ENCODE measurements at places on chromosomes 7 and 10.
A peak's percentile ranks its signal among the peaks of the same experiment; 100 is the strongest.

- DNase-seq: no peak
Measured at GRCh38 chr10:36182606-36183005, 540.5 kb upstream of the FZD8 start.

DNA sequence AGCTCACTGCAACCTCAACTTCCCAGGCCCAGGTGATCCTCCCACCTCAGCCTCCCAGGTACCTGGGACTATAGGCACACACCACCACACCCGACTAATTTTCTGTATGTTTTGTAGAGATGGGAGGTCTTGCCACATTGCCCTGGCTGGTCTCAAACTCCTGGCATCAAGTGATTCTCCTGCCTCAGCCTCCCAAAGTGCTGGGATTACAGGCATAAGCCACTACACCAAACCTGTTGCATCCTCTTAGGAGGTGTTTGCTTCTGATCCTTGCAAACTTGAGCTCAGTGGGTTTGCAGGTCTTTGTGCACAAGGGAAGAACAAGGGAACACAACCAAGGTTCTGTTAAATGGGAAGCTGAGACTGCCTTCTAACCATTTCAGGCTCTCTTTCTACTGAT lies 184.6 kb downstream of the ARHGAP12 start:
- no peak for DNase-seq

GRCh38 chr7:903921-904755 lies 27.8 kb downstream of the GET4 start:
- no peak for DNase-seq

DNA sequence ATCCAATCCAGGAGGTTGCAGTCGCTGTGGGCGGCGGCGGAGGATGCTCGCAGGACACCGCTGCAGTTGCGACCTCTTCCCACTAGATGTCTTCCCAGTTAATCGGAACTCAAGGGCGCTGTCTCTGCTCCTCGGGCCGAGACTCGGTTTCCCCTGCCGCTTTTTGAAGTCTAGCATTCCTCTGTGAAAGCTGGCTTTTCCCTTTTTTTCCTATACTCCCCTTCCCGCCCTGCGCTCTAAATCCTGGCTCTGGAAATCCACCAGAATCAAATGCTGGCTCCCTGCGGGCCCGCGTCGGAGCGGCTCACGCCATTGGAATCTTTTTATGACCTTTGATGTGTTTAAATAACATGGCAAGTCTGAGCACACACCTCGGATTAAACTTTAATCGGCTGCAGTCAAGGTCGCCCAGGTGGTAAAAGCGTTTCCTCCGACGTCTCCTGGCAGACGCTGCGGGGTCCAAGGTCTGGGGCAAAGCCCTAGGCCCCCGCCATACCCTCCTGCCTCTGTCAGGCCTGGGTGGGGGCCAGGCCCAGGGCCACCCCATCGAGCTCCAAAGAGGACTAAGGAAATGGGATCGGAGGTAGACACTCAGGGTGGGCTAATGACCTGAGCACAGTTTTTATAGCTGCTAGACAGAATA lies 10.7 kb upstream of the HOXA13 start:
- DNase-seq: no peak

DNA sequence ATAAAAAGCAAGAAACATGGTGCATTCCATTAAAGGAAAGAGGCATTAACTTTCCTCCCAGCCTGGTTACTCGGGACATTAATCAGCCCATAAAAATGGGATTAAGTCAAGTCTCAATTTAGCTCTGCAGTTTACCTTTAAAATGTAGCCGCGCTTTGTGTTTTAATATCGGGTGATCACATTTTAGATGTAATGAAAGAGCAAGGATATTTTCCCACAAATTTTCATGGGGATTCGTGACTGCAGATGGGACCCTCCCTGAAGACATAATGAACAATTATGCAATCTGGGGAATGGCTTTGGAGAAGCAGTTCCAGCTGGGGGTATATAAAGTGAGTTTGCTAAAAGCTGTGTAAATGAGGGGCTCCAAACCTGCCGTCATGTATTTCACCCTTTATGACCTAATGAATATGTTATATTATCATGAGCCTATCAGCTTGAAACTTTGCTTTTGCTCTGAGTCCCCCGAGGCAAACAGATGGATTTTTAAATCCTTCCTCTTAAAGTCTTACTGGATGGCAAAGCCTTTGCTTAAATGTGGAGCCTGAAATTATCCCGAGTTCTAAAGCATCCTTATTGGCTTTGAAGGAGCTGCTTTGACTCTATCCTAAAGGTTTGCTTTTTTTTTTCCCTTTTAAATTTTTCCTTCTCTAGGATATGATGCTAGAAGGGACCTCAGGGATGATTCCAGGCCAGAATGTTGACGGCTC lies 31.8 kb downstream of the BAMBI start:
- no peak for DNase-seq

DNA sequence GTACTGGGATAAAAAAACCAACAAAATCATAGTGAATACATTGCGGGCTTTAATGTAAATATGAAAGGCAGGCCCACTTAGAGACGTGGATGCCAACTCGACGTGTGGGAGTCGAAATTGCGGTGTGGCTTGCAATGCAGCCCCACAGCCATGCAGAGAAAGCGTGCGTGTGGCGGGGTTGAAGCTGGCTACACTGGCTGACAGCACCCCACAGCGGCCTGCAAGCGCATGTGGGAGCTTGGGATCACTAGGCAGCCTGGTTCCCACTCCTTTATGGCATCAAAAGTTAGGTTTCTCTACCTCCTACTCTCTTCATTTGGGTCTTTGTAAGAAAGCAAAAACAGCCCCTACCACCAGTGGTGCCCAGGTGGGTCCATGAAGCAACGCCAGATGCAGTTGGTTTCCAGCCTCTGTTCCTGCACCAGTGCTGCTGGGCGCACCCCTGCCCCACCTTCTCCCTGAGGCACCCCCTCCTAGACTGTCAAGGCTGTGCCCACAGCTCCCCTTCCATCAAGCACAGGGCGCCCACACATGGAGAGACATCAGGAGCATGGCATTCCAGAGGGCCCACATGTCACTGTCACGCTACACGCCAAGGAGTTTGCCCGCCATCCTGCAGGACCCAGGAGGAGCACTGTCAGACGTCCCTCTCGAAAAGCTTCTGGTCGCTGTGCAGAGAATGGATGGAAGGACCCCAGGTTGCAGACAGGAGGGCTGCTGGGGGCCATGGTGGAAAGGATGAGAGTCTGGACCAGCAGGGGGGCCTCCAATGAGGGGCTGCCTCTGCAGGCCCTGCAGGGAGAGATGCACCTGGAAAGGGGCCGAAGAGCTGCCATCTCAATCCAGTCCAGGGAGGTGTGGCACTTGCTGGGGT lies 142.9 kb downstream of the PAXIP1 start:
- no peak for DNase-seq

DNA sequence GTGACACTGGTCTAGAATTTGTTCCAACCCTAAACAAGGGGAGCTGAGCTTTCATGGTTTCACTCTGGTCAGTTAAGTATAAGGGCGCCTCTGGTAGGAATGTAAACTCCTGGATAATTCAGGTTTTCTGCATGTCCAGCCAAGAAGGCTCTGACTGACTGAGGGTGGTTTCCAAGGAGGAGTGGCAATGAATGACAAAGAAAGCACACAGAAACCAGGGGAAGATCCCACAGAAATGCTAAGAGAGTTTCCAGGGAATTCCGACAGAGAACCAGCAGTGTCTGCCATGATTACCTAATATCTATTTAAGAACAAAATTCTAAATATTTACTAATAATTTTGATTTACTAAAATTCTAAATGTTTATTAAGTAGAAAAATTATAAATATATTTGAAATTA lies 27.3 kb upstream of the NRG3 start:
- no peak for DNase-seq

DNA sequence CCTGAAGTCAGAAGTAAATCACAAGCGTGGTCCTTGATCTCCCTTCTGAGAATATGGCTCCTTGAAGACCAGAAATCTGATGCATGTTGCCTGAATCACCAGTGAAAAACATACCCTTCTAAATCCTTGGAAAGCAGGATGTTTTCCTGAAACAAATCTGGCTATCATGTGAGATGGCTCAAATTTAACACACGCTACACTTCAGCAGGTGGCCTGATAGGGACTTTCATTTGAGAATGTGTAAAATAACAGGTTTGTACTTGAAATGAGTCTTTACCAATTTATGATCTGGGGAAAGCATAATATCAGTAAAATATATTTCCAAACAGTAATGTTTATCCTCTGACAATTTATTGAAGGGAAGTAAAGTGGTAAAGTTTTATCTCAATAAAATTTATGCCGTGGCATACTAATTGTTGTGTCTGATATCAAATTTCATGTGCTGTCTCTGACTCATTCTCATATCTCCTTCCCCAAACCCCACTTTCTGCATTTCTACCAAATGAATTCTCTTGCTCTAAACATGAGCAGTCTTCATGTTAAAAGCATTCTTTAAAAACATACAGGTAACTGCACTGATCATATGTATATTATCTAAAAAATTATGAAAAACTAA lies 17.4 kb downstream of the CYP3A4 start:
- DNase-seq: no peak

- peak; percentile 23 for DNase-seq
Measured at GRCh38 chr10:110358869-110359629, 54.3 kb upstream of the SMNDC1 start.

GRCh38 chr10:110864662-110865140 lies 7.0 kb upstream of the PDCD4 start:
- no peak for DNase-seq

GRCh38 chr10:27760867-27761266 lies 15.2 kb upstream of the MKX start:
- no peak for DNase-seq

DNA sequence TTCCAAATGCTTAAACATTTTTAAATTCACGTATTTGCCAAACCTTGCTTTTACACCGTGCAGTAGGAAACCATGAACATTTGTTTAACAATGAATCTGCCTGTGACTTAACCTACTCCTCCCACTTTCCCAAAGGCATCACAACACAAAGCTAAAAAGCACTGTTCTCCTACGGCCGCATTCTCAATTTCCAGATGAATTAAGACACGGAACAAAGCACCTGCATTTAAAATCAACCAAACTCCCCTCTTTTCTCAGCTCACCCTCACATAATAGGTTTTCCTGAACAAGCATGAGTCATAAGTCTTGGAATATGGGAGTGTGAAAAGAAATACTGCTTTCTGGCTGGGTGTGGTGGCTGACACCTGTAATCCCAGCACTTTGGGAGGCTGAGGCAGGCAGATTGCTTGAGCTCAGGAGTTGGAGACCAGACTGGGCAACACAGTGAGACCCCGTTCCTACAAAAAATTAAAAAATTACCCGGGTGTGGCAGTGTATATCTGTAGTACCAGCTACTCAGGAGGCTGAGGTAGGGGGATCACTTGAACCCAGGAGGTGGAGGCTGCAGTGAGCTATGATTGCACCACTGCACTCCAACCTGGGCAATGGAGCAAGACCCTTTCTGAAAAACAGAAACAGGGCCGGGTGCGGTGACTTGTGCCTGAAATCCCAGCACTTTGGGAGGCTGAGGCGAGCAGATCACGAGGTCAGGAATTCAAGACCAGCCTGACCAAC lies 51.7 kb upstream of the CYTH3 start:
- DNase-seq: no peak

DNA sequence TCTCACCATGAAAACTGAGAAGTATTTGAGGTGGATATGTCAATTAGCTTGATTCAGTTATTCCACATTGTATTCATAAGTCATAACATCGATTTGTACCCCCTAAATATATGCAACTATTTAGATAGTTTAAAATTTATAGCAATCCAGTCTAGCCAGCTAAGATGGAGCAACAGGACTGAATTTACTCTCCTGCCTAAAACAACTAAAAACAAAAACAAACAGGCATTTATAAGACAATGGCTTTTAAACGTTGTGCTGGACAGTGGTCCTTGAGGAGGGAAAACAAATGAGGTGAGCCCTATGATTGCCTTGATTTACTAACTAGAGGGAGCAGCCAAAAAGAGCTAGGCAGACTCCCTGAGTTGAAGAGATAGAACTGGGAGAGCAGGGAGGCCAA lies 814 bp upstream of the GPAM start:
- no peak for DNase-seq

GRCh38 chr10:92972066-92972870 lies 88.3 kb upstream of the CYP26C1 start:
- peak; percentile 87 for DNase-seq

- no peak for DNase-seq
Measured at GRCh38 chr7:95929710-95930280, 157.4 kb downstream of the DYNC1I1 start.

DNA sequence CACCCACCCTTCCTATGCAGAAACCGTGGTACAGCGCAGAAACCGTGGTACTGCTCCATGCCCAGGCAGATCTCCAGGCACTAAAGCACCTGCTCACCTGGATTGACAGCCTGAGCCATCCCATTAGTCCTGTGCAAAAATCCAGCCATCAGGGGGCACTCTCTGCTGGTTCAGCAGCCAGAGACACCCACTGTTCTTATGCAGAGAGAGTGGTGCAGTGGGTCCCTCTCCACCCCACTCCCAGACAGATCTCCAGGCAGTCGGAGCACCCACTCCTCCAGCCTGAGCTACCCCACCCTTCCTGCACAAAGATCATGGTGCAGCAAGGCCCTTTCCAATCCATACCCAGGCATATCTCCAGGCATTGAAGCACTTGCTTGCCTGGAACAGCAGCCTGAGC lies 219.8 kb downstream of the CTNNA3 start:
- no peak for DNase-seq

DNA sequence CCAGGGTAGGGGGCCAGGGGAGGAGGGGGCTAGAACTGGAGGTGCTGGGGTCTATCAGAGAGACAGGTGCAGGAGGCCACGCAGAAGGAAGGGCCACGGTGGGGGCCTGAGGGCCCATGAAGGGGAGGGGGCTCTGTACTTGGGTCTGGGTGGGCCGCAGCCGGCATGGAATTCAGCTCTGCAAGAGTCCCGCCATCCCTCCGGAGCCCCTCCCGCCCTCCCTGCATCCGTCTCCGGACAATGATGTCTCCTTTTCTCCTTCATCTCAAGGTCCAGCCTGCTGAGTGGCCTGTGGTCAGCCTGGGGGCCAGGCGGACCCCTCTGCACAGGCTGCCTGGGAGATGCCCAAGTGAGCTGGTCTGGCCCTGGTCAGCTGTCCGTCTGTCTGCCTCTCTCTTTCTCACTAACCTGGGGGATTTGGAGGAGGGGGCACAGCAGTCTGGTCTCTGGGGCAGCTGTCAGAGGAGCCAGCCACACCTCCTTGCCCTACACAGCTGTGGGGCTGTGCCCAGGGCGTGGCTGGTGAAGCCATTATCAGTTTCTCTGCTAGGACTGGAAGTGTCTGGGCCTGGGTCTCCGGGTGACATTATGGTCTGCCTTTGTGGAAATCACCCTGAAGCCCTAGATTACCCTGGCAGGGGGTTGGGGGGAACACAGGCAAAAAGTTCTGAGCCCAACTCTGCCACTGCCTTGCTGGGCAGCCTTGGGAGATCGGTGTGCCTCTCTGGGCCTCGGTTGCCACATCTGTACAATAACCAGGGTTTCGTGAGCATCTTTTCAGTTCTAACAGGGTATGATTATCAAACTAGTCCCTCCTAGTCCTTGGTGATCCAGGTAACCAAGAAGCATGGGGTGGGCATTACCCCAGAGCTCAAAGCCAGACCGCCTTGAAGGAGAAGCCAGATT lies 19.0 kb upstream of the HSPB1 start:
- DNase-seq: no peak

- DNase-seq: no peak
Measured at GRCh38 chr10:66747451-66747850, 178.4 kb upstream of the LRRTM3 start.

GRCh38 chr10:29604291-29604825 lies 30.4 kb downstream of the SVIL start:
- DNase-seq: no peak
